Endothelial cell of umbilical vein (primary cell): ENCODE measurements at places on chromosomes 7 and 10.

DNA sequence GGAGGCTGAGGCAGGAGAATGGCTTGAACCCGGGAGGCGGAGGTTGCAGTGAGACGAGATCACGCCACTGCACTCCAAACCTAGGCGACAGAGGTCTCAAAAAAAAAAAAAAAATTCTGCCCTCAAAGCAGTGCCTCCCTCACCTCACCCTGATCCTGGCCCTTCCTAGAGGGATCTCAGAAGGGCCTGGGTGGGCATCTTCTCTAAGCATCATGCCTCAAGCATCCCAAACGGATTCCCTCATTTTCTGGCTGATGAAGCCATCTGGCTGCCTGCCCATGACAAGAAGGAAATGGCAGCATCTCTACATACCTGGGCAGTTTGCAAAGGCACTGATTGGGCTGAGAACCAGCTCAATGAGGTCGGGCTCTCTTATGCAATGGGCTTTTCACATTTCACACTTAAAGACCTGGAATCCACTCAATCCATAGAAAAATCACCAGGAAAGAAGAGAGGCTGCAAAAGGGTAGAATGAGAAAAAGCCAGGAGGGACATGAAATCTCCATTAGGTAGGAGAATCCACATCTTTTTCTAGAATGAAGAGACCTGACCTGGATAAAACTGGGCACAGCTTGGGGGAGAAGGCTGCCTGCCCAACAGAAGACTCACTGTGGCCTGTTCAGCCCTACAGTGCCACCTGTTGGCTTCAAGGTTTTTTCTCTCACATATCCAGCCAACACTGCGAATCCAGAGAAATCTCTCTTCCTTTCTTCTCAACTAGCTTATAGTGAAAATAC, 48.1 kb downstream of the PDLIM1 start:
- DNase-seq: peak; percentile 41

DNA sequence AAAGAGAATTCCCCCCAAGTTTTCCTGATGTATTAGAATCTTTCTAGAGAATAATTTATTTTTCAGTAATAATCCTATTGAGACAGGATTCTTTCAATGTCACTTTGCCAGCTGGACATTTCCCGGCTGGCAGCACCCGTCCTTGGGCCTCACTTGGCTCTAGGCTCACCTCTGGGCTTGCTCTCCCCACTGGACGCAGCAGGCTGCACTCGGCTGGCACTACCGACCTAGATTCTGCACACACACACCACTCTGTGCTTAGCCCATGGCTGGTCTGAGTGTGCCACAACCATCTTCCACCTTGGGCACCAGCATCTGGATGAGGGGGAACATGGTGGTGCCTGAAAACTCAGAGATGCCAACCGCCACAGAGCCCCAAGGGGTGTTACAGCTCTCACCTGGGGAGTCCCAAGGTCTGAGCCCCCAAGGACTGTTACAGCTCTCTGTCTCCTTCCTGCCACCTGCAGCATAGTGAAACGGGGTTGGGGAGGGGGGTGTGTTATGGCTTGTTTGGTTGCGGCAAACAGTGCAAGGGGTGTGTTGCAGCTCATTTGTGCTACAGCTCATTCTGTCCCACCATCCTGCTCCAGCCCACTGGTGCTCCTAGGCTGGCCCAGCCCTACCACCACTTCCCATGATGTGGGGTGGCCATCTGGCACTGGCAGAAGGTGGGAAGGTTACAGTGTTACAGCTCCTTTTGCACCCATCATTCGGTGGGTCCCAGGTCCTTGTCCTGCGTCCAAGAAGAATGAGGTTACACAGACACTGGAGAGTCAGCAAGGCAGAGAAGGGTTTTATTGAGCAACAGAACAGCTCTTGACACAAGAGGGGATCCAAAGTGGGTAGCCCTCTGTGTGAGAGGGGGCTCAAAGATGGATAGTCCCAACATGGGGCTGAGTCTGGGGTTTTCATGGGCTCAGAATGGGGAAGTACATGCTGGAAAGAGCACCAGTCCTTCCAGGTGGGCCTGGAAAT, 2.1 kb downstream of the GALNTL5 start:
- no peak for DNase-seq

DNA sequence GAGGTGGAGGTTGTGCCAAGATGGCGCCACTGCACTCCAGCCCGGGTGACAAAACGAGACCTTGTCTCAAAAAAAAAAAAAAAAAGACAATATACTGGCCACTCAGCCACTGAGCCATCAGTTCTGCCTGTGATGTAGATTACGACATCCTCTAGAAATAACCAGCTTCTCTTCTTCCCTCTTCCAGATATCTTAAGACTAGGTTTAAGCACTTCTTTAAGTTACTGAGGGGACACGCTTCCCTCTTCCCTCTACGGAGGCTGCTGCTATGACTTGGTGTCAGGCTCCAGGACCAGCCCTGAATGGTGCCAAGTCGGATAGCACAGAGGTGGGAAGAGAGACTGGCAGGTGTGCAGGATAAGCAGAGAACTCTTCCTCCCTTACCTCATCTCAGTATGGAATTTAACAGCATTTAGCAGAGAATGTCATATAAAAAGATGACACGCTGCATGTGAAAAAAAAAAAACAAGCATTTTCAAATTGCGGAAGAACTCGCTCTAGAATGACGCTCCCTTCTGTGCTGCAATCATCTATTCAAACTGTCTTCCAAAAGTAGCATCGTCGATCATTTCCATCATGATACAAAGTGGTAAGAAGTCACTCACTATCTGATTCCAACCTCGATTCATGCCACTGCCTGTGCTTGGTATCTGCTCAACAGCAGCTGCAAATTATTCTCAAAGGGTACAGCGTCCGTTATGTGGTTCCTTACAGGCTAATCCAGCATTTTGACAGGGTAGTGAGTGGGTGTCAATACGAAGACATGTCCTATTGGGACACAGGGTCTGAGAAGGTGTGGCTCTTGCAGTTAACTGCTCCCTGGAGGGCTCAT, 13.8 kb downstream of the DAGLB start:
- DNase-seq: no peak

DNA sequence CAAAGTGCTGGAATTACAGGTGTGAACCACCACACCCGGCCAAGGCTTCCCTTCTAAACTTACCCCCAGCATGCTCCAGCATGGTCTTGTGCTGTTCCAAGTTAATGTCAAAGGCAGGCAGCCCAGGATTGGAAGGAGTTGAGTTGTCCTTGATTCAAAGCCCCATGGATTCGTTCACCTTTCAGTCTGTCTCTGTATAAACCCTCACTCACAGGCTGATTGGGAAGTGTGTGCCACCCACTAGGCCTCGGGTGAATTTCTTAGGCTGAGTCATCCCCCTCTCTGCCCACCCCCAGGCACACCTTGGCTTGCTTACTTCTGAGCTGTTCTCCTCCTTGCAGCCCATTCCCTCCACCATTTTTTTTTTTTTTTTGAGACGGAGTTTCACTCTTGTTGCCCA, 13.3 kb upstream of the PRDX3 start:
- no peak for DNase-seq

GRCh38 chr7:133294234-133294633, 41.4 kb downstream of the EXOC4 start:
- DNase-seq: no peak

DNA sequence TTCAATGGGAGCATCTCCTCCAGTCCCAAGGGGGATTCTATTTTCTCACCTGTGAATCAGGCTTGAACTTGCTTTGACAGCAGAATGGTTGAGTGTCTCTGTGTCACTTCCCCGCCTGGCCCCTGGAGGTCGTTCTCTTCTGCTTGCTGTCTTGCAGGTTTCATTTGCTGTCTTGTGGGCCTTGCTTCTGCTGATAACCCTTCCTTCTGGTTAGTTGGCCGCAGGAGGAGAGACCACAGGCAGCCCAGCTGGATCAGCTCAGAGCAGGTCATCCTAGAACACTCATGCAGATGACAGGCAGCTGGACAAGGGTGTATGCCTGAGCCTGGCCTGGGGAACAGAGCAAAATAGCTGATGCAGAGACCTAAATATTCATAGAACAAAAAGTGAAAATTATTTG, 344.2 kb upstream of the ADARB2 start:
- no peak for DNase-seq

DNA sequence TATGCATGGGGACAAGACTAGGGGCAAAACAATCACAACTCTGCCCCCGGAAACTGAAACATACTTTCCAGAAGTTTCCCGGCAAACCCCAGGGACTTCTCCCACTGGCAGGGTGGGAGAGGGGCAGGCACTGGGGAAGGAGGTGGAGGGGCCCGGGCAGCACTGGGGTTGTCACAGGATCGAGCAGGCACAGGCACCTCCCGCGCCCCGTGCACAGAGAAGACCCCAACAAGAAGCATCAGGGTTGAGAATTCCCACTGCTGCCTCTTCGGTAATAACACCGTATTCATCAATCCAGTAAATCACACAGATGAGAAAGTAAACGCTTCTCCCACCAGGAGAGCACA, 490.5 kb downstream of the PTPRN2 start:
- DNase-seq: no peak

DNA sequence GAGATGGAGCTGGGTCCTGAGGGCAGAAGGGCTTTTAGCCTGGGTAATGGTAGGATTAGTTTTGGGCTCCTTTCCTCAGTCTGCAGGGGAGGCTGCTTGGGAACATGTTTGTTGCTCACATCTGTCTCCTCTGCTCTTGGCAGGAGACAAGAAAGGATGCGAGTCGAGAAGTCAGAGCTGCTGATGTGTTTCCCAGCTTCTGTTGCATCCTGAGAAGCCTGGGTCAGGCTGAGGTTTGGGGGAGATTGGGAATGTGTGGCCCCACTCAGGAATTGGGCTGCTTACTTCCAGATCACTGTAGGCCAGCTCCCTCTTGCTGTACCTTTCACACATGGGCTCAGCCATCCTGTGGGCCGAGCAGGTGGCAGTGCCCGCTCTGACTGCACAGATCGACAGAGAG, 79.2 kb downstream of the CCNY start:
- DNase-seq: no peak

DNA sequence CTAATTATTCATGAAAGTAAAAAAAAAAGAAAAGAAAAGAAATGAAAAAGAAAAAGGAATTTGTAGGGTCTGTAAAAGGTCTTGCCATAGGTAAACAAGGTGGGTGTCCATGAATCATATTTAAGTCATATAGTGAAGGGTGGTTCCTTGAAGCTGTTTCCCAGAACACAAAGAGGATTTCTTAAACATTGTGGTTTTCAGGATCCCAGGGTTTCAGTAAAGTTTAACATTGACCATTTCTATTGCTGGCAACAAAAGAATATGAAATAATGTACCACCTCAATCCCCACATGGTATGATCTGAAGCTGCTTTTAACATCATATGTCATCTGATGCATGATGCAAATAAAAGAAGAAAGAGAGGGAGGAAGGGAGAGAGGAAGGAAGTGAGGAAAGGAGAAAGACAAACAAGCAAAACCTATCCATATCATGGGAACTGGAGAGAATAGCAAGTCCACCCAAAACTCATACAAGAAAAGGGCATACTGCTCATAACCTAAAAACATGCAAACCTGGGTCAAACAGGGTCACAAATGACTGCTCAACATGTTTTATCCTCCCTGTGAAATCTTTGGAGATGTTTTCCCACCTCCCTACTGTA, 663.5 kb downstream of the SORCS1 start:
- no peak for DNase-seq

GRCh38 chr10:71714592-71714991, 5.0 kb downstream of the C10orf105 start:
- DNase-seq: no peak

GRCh38 chr10:104657457-104657856, 16.4 kb downstream of the SORCS3 start:
- DNase-seq: no peak

GRCh38 chr7:11817111-11817740, 14.8 kb downstream of the THSD7A start:
- peak; percentile 85 for DNase-seq

DNA sequence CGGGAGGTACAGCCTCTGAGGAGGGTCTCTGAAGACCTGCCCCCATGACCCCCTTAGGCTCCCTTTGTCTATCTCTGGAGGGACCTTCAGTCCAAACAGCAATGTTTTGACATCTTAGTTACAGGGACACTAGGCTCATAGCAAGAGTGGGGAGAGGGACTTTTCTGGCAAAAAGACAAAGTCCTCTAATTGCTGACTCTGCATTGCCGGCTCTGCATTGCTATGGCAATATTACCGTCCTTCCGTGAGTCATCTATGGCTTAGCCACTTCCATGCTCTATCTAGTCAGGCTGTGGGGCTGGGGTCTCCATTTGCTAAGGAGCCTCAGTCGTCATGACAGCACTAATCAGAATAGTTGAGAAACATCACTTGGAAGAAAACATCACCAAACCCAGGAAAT, 952.6 kb downstream of the KCNMA1 start:
- DNase-seq: no peak

GRCh38 chr10:131644864-131645658, 255.7 kb upstream of the PPP2R2D start:
- no peak for DNase-seq

DNA sequence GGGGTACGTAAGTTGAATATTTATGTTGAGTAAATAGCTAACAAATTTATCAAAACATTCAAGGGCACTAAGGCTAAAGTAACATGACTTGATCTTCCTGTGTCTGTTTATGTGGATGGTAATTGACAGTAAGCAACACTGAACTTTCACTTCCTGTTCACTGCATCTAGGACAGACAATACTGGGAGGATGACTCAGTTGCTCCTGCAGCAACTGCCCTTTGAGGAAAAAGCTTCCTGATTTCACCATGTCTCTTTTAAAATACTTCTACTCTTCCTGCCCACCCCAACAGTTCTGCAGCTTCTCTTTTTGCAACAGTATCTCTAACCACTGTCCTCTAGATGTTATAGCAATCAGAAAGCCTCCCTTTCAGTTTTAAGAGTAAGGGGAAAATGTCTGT, 76.6 kb upstream of the HGF start:
- DNase-seq: peak; percentile 53

DNA sequence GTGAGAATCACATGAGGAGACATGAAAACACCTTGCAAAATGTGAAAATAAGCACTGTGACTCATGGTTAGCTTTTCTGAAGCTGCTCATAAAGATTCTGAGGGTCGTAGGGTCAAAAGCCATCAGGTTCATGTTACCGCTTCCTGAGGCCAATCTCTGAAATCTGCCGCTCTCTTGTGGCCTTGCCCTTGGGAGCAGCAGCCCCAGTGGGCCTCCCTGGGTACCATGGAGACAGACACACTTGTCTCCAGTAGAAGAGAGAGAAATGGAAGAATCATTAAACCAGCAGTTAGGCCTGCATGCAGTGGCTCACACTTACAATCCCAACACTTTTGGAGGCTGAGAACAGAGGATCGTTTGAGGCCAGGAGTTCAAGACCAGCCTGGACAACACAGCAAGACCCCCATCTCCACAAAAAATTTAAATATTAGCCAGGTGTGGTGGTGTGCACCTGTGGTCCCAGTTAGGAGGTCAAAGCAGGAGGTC, 42.8 kb downstream of the NIPSNAP2 start:
- DNase-seq: no peak

GRCh38 chr10:111290649-111291048, 213.8 kb downstream of the ADRA2A start:
- DNase-seq: no peak
